ENCODE measurements at places on chromosomes 5 and 9.

DNA sequence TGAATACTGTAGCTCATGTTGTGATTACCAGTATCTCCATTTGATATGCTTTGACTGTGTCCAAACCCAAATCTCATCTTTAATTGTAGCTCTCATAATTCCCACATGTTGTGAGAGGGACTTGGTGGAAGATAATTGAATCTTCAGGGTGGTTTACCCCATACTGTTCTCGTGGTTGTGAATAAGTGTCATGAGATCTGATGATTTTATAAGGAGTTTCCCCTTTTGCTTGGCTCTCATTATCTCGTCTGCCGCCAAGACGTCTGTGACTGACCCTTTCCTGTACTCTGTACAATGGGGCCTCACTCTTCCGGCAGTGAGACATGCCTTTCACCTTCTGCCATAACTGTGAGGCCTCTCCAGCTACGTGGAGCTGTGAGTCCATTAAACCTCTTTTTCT lies 59.3 kb downstream of the TRIO start:
- no peak for DNase-seq

- no peak for DNase-seq
Measured at GRCh38 chr9:82129708-82130107, 141.1 kb downstream of the SPATA31D1 start.

DNA sequence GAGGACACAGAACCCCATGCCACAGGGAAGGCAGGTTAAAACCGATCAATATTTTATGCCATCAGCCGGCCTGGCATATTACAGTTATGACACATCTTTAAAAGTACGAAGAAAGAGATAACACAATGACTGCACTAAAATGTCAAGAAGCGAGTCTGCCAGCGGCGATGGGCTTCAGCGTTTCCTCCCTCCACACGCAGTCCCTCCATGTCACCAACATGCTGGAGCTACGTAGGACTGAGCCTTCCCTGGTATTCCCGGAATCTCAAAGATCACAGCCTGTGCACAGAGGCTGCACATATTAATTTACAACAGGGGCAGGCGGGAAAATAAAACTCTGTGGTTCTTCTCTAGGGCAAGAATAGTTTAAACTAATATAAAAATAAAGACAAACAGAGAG lies 257.7 kb downstream of the IRX1 start:
- DNase-seq: no peak

DNA sequence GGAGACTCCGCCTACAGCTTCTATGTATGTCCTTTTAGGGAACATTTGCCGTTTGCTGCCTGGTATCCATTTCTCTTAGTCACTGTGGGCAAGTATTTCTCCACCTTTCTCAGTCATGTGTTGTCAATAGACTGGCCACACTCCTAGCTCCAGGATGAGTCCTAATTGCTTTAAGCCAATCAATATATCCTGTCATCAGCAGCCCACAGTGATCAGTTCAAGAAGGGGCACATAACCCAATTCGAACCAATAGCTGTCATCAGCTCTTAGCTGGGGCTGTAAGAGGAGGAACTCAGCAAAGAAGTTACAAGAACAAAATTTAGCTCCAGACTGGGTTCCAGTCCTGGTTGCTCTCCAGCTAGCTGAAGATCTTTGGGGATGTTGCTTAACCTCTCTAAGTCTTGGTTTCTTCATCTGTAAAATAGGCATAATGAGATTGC lies 70.7 kb upstream of the MAN2A1 start:
- no peak for DNase-seq

DNA sequence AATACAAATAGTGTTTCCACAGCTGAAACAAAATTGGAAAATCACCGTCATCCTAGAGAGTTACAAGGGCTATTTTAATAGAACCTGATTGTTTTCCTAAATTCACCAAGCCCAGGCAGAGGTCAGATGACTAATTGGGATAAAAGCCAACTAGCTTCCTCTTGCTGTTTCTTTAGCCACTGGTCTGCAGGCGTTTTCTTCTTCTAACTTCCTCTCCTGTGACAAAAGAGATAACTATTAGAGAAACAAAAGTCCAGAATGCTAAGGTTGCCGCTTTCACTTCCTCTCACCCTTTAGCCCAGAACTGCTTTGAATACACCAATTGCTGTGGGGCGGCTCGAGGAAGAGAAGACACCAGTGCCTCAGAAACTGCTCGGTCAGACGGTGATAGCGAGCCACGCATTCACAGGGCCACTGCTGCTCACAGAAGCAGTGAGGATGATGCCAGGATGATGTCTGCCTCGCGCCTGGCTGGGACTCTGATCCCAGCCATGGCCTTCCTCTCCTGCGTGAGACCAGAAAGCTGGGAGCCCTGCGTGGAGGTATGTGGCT lies at the start of gene TLR4:
TLR4 (plus strand) TSS at position 380 of the 552 bp plus-strand sequence; CDS start at position 450, 70 bp downstream.
- peak; percentile 61 for DNase-seq

DNA sequence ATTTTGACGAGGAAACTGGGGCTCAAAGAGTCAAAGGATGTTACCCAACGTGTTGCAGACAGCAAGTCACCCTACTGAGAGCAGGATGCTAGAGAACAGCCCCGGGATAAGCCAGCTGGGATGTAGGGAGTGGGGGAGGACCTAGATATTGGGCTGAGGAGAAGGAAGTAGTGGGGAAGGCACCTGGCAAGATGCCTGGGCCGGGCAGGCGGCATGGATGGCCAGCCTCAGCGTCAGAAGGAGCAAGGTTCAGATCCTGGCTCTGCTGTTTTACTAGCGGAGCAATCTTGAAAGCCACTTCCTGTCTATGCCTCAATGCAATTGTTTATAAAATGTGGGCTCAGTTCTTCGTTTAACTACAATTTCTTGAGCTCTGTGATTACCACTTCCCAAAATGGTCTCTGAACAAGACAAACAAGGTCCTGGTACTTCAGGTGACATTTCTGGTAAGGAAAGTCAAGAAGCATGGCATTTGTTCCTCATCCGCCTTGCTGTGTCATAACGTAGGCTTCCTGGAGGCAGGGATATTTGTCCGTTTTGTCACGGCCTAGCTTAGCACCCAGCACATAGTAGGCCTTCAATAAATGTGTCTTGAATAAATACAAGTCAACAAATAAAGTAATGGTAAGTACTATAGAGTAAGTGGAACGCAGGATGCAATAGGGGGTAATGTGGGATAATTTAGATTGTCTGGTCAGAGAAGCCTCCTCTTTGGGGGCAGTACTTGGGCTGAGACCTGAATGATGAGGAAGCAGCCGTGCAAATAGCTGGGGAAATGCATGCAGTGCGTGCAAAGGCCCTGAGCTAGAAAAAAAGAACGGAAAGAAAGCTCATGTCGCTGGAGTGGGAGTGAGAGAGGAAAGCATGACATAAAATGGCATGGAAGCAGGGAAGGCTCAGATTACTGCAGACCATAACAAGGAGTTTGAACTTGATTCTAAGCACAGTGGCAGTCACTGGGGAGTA lies 70.5 kb downstream of the SMIM23 start:
- DNase-seq: no peak

GRCh38 chr5:154478752-154479159 lies 729 bp upstream of the HAND1 start:
- no peak for DNase-seq
